ENCODE measurements at places on chromosomes 6 and 20. TPM values are rescaled to one million over a fixed set of nuclear protein-coding genes. Genes with fewer than 3 reads are reported as not detected.
A peak's percentile ranks its signal among the peaks of the same experiment; 100 is the strongest.

The FAM209B gene
- total RNA-seq = not detected

The MICB gene
- total RNA-seq = 19.6 TPM

The NOTCH4 gene
- total RNA-seq = 1.1 TPM

The BMP6 gene
- 0.27 TPM for total RNA-seq

The MAP1LC3A gene
- total RNA-seq = 2.5 TPM

The LGSN gene
- total RNA-seq = not detected

The FLRT3 gene
- total RNA-seq = not detected

The C6orf15 gene
- total RNA-seq = not detected

The TSPO2 gene
- not detected for total RNA-seq

The MYLK4 gene
- 0.16 TPM for total RNA-seq

The CALHM6 gene
- total RNA-seq = 10.0 TPM

DNA sequence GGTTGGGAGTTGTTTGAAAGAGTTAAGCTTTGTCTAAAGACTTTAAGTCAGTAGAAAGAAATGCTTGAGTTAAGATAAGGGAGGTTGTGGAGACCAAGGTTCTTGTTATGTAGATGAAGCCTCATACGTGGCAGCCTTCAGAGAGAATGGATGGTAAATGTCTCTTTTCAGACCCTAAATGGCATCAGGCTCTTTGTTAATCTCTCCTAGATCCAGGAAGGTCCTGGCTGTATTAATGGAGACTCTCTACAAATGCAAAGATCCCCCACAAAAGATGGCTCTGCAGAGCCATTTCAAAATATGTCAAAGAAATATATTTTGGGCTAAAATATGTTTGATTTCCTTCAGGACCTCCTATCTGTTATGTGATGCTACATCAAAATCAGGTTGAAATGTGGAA lies 161.6 kb downstream of the ADAT2 start:
- DNase-seq = no peak

GRCh38 chr20:9319687-9320384 lies 194.6 kb upstream of the LAMP5 start:
- DNase-seq = no peak

DNA sequence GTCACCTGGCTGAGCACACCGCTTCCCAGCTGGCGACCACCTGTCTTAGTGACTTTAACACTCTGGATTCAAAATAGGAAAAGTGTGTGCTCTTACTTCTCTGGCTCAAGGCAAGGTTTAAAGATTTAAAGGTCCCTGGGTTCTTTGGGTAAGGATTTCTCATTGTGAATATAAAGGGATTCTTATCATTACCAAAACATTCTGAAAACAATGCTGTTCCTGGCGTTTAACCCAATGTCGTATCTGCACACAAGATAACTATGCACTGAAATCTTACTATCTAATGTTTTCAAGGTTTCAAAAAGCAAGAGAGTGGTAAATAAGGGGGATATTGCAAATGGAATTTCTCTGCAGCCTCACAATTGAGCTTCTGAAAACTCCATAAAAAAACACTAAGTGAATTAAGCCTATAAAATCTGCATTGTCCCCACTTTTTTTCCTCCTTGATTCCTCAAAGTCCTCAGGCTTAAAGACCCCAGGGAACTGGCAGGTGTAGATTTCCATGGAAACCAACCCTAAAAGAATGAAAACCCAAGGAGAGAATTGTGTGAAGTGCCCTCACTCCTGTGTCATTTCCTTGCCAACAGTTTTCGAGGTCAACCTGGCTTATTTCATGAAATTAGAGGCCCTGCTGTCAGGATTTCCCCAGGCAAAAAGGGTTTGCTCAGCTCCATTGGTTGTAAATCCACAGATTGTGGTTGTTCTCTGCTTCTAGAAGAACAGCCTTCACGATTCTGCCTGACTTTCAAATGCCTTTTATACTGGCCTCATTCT lies 44.0 kb downstream of the BMP2 start:
- no peak for DNase-seq

- DNase-seq = no peak
Measured at GRCh38 chr6:141830530-141830929, 302.2 kb upstream of the GJE1 start.

DNA sequence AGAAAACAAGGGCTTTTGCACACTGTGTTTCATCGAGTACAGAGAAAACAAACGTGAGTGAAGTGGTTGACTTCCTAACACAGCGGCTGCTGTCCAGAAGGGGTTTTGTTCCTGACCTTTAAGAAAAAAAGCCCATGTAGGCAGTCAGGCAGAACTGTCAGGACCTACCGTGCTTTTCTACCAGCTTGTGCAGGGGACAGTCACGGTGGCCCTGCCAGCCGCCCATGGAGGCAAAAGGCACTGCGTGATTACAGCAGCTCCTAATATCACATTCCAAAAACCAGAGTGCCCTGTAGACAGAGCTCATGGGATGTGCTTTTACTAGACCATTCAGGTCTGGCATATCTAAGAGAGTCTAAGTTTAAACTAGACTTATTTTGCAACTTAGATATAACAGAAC lies 12.2 kb downstream of the TNFAIP3 start:
- no peak for DNase-seq

GRCh38 chr6:14896475-14896874 lies 349.4 kb upstream of the JARID2 start:
- DNase-seq = no peak

DNA sequence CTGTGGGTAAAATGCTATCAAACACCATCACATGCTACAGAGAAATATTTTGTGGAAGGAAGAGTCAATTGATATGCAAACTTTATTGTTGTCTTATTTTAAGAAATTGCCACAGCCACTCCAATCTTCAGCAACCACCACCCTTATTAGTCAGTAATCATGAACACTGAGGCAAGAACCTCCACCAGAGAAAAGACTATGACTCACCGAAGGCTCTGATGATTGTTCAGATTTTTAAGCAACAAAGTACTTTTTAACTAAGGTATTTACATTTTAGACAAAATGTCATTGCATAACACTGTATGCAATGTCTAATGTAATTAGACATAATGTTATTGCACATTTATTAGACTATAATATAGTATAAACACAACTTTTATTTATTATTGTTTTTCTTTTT lies 26.2 kb upstream of the MMP24 start:
- DNase-seq = no peak

- no peak for DNase-seq
Measured at GRCh38 chr6:136161950-136162349, 88.2 kb downstream of the MTFR2 start.

DNA sequence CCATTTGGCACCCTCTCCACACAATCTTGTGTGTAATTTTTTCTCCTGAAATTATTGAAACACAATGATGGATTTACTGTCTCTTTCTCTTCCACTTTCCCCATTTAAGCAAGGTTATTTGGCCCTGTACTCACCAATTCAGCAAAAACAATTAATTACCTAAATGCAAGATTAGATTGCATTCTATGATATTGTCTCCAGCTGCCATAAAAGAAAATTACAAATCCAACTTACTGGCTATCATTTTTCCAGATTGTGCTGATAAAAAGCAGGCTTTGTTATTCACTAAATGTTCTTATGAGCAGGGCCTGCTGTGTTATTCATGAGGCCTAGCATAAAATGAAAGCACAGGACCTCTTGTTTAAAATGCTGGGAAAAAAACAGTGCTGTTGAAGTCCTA lies 95.8 kb upstream of the IRAK1BP1 start:
- no peak for DNase-seq

DNA sequence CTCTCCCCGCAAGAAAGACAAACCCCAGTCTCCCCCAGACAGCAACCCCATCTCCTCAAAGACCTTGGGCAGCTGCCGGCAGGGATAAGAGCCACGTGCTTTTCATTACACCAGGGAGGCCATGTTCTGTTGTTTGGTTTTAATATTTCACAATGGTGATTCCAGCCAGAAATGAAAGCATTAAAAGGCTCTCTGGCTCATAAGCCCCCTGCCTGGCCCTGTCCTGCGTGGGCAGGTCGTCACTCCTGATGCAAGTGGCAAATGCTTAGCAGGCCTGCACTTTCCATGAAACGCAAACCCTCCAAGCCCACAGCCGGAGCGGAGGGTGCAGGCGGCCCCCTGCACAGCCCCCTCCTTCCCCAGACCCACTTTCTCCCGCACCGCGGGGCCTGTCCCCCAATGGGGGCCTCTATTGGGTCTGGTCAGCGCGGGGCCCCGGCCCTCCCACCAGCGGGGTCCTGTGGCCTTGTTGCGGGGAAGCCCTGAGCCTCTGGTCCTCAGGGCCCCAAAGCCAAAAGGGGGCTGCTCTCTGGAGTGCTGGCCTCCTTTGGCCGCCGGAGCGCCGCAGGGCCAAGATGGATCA lies 77.2 kb downstream of the TMEM242 start:
- no peak for DNase-seq

GRCh38 chr20:9359561-9360308 lies 154.7 kb upstream of the LAMP5 start:
- DNase-seq = peak; percentile 10

GRCh38 chr6:129510950-129511349 lies 199.0 kb downstream of the ARHGAP18 start:
- no peak for DNase-seq

GRCh38 chr6:46931416-46931815 lies 9.7 kb upstream of the ADGRF5 start:
- no peak for DNase-seq

DNA sequence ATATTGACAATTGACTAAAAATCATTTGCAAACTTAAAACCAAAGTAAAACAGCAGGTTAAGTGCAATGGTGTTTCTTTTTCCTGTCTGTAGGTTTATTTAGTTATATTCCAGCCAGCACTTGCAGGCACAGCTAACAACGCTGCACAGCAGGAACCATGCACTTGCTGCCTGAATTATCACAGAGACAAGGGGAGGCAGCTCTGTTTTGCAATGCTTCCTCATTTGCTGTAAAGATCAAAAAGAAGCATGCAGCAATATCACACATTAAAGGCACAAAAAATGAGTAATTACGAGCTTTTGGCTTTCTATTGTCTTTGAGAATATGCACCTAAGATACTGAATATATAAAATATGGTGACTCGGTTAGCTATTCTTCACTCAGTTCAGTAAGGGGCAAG lies 241.9 kb downstream of the EPHA7 start:
- DNase-seq = no peak

DNA sequence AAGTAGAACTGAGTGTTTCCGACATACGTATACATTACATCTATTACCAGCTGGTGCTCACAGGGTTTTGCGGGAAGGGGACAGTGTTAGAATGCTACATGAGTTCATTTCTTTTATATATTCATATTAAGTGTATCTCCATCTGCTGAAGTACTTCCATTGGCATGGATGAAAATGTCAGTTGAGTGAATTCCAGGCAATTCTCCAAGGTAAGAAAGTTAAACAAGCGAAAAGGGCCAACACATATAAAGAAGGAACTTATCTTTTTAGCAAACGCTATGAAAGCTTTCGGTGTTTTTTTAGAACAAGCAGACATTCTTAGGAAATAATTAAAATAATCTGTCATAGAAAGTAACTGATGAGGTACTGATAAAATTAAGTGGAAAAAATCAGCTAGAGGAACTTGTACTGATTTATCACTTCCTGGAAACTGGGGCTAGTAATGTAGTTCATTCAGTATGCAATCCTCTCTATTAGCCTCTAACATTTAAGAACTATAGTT lies 34.6 kb downstream of the RNF146 start:
- no peak for DNase-seq

- DNase-seq = no peak
Measured at GRCh38 chr6:44432227-44432626, 44.7 kb downstream of the CDC5L start.

GRCh38 chr6:136427378-136427717 lies 122.9 kb downstream of the MAP7 start:
- no peak for DNase-seq

DNA sequence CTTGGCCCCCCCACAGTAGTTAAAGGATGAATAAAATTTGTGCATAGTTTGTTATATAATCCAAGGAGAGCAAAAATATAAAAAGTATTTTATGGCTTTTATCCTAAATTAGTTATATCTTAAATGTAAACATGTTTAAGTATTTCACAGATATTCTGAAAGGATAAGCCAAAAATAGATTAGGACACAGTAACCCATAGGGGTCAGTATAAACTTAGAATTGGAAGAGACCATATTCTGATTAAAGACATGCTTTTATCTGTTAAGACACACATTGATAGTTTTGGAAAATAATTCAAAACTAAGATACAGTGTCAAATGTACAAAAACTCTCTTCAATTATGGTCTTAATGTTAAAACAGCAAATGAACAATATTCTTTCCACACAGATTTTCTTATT lies 4.5 kb upstream of the SERINC1 start:
- DNase-seq = no peak

GRCh38 chr6:104531646-104532045 lies 328.1 kb downstream of the HACE1 start:
- no peak for DNase-seq

GRCh38 chr6:46486181-46486580 lies 5.1 kb downstream of the RCAN2 start:
- no peak for DNase-seq

GRCh38 chr20:22686097-22686496 lies 101.7 kb upstream of the FOXA2 start:
- DNase-seq = peak; percentile 39

DNA sequence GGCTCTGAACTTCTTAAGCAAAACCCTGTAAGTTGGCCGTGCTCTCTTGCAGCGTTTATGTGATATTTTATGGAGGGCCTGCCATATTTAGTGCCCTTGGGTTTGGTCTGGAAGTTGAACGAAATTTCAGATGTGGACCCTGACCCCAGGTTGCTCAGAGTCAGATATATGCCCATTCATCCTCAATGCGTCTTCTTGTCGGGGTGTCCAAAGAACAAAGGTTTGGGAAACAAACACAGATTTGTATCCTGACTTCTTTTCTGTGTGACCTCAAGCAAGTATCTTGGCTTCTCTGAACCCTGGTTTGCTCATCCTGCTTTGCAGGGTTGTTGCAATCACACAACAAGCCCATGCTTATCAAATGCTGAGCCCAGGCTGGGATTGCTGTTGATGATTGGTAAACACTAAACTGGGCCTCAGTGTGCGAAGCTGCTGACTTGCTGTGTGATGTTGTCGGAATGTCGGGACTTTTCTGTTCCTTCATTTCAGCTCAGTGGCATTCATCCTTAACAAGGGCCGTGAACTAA lies 103.5 kb upstream of the PTPN1 start:
- DNase-seq = no peak

All from activated CD4-positive, alpha-beta T cell treated with anti-CD3 and anti-CD28 coated beads for 36 hours (primary cell).